ENCODE measurements at places on chromosomes 5 and 9. TPM values are rescaled to one million over a fixed set of nuclear protein-coding genes. Genes with fewer than 3 reads are reported as not detected.

The SOX30 gene
- total RNA-seq = not detected

The CDKN2B-AS1 gene
- not detected for total RNA-seq

The IFNB1 gene
- total RNA-seq = not detected

The ACO1 gene
- 31.4 TPM for total RNA-seq

The CCNI2 gene
- total RNA-seq = 0.12 TPM

The FOXI1 gene
- not detected for total RNA-seq

The IL5 gene
- not detected for total RNA-seq

The CDH10 gene
- total RNA-seq = 0.33 TPM

The ZNF883 gene
- 0.51 TPM for total RNA-seq

GRCh38 chr5:32828492-32828891 lies 117.4 kb downstream of the NPR3 start:
- H3K27me3 ChIP-seq = no peaks in the 10 kb centered on the region
- H3K27ac ChIP-seq = peak overlapping the region; percentile 67
- H3K36me3 ChIP-seq = no peaks in the 10 kb centered on the region
- no peak overlapping the region for H3K4me3 ChIP-seq

DNA sequence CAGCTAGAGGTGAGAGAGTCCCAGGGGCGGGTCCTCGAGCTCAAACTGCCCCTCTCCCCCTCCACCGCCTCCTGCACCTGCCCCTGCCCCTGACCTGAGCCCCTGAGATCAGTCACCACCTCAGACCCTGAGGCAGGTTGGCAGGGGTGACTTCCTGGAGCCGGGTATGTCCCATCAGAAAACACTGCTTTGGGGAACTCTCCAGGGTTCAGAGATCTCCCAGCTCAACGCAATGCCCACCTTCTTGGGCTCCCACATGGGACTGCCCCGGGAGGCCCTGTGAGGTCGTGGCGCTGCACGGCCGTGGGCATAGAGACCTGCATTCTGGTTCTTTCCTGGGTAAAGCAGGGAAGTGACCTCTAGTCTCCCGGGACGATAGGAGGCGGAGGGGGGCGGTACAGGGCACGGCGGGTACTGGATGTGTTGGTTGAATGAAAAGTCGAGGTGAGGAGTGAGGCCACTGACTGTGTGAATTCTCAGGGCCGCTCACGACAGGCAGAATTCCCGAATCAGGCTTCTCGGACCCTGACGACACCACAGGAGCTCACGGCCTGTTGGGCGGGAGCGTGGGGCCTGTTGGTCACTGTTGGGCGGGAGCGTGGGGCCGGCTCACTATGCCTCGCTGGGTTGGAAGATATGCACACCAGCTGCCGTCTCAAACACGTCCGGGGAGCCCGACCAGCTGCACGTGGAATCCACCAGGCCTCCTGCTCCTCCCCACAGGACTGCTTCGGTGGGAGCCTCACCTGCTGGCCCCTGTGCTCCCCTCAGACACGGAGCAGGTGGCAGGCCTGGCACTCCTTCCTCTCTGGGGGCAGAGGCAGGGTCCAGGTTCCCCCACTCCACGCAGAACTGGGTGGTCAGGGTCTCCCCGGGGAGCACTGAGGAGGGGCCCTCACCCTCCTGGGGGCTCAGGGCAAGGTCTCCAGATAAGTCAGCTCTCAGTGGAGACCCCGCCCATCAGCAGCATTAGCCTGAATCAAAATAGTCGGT lies 178.0 kb upstream of the PPP1R26 start:
- H3K36me3 ChIP-seq = no peaks in the 10 kb centered on the region
- DNase-seq = no peak
- no peaks in the 10 kb centered on the region for H3K4me1 ChIP-seq
- no peak overlapping the region for H3K4me3 ChIP-seq

DNA sequence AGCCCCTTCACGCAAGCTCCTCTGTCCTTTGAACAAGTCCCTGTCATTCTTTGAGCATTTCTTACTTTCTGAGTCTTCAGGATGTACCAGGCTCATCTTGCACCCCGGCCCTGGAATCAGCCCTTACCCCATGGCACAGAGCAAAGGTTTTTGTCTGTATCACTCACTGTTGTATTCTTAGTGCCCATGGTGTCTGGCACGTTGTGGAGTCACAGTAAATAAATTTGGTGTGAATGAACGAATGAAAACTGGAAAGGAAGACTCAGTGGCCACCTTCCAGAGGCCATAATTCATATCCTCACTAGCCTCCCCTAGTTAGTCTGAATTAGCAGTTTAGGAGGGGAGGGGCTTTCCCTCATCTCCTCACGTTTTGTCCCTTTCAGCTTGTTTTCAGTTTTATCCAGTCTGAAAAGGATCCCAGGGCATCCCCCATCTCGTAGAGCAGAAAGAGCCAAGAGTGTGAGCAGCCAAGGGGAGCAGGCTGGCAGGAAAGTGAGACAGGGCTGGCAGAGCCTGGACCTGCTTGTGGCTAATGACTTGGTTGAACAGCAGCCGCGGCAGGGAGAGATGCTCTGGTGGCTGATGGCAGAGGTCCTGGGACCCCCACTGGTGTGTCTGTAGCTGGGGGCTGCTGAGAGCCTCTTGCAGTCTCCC lies 42.7 kb downstream of the ZNF618 start:
- no peaks in the 10 kb centered on the region for H3K4me1 ChIP-seq
- H3K27ac ChIP-seq = no peak overlapping the region
- no peaks in the 10 kb centered on the region for H3K27me3 ChIP-seq
- no peak overlapping the region for H3K4me3 ChIP-seq
- no peak for DNase-seq

DNA sequence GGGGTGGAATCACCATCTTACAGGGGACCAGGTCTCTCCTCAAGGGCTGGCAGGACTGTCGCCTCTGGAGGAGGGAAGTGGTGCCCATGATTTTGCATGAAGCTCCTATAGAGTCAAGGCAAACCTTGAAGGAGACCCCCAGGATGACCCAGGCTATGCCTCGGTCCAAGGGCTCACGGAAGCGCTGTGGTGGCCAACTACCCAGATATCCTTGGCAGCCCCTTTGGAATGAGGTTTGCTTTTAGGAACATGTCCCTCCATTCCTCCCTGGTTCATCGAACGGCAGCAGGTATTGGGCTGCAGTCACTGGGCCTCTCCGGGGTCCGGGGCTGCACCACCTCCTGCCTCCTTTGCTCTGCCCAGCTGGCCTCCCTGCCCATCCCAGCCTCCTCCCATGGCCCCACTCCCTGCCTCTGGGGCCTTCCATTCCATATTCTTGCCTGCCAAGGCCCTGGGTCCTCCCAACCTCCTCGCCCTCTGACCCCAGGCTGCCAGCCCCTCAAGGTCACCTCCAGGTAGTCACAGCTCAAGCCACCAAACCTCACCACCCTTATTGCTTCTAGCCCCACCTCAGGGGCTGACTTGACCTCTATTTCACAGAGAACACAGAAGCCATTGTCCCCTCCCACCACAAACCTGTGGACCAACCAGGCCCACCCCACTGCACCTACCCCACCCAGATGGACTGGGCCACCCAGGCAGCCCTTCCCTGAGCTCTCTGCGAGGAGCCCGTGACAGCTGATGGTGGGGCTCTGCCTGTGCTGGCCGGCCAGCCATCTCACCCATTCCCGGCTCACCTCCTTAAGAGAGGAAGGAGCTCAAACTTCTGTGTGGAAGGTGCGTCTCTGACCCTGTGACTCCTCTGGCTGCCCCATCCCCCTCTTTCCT lies 3.6 kb upstream of the IL3 start:
- no peak for DNase-seq
- H3K4me3 ChIP-seq = no peak overlapping the region
- peaks cover 13% of the 10 kb centered on the region for H3K27me3 ChIP-seq
- H3K4me1 ChIP-seq = no peaks in the 10 kb centered on the region
- H3K27ac ChIP-seq = no peak overlapping the region

- H3K27ac ChIP-seq = no peak overlapping the region
- H3K36me3 ChIP-seq = no peaks in the 10 kb centered on the region
- H3K4me1 ChIP-seq = no peaks in the 10 kb centered on the region
- no peak for DNase-seq
- H3K27me3 ChIP-seq = no peaks in the 10 kb centered on the region
These were observed 109.5 kb downstream of the SNCAIP start for GRCh38 chr5:122421374-122422079.

GRCh38 chr5:89697581-89697980 lies 712.0 kb downstream of the CETN3 start:
- DNase-seq = no peak
- no peaks in the 10 kb centered on the region for H3K36me3 ChIP-seq
- no peak overlapping the region for H3K4me3 ChIP-seq
- H3K27ac ChIP-seq = no peak overlapping the region

DNA sequence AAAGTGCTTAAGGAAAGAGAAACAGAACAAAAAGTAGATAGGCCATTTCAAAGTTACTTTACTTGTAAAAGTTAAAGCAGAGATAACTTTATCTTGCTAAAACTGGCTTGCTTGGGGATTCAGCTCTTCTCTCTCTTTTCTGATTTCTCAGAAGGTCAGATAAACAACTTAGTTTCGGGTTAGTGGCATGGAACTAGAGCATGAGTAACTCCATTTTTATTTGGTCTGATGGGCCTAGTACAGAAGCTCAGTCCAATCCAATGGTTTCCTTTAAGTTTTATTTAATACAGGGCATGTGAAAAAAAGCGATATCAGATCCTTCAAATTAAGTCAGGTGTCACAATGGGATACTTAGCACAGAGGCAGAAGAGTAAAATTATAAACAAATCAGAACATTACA lies 18.8 kb upstream of the GPBP1 start:
- no peak for DNase-seq
- no peaks in the 10 kb centered on the region for H3K4me1 ChIP-seq
- H3K27ac ChIP-seq = no peak overlapping the region
- no peak overlapping the region for H3K4me3 ChIP-seq
- H3K36me3 ChIP-seq = no peaks in the 10 kb centered on the region
- no peaks in the 10 kb centered on the region for H3K27me3 ChIP-seq

- H3K27me3 ChIP-seq = no peaks in the 10 kb centered on the region
- peak; percentile 78 for DNase-seq
- peaks cover 28% of the 10 kb centered on the region for H3K36me3 ChIP-seq
- H3K27ac ChIP-seq = peak overlapping the region; percentile 89
- H3K4me3 ChIP-seq = peak overlapping the region; percentile 96
- peaks cover 74% of the 10 kb centered on the region for H3K4me1 ChIP-seq
These were observed 8.0 kb downstream of the B4GALT1 start for GRCh38 chr9:33158843-33159776.

GRCh38 chr5:148615644-148616275 lies 38.6 kb downstream of the HTR4 start:
- H3K27ac ChIP-seq = no peak overlapping the region
- DNase-seq = peak; percentile 26
- no peaks in the 10 kb centered on the region for H3K36me3 ChIP-seq
- no peak overlapping the region for H3K4me3 ChIP-seq
- no peaks in the 10 kb centered on the region for H3K27me3 ChIP-seq

- no peak overlapping the region for H3K4me3 ChIP-seq
- H3K27ac ChIP-seq = no peak overlapping the region
- peaks cover 45% of the 10 kb centered on the region for H3K4me1 ChIP-seq
- peak; percentile 77 for DNase-seq
- no peaks in the 10 kb centered on the region for H3K27me3 ChIP-seq
These were observed 19.1 kb downstream of the TNFSF8 start for GRCh38 chr9:114911167-114911821.

DNA sequence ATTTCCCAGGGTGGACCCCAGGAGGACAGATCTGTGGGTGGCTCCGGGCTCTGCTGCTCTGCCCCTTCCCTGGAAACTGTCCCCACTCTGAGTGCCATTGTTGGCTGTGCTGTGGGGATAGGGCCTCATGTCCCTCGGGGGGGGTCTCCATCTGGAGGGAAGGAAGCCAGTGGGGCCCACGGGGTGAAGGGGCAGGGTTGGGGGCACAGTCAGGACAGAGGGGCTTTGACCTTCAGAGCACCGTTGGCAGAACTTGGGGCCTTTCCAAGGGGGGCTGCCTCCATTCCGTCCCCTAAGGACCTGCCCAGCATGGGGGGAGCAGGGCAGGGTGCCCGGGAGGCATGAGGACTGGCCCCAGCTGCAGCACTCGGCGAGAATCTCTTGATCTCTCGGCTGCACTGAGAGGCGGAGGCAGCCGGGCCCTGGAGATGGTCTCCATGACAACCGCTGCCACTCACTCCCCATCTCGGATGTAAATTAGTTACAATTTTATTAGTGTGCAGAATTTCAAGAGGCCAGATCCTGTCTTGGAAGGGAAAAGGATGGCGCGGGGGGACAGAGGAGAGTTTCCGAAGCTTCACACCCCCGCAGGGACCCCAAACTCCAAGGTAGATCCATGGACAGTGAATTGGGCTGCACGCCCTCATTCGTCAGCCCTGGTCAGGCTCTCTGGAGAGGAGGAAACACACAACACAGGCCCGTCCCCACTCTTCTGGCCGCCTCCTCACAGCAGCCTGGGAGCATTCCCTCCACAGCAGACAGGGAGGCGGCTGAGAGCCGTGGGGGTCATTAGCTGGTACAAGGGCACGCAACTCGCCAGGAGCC lies 216.2 kb upstream of the IER5L start:
- H3K27ac ChIP-seq = no peak overlapping the region
- no peak overlapping the region for H3K4me3 ChIP-seq
- H3K27me3 ChIP-seq = no peaks in the 10 kb centered on the region
- H3K36me3 ChIP-seq = no peaks in the 10 kb centered on the region
- no peak for DNase-seq

- peaks cover 13% of the 10 kb centered on the region for H3K36me3 ChIP-seq
- H3K4me1 ChIP-seq = peaks cover 14% of the 10 kb centered on the region
- H3K27ac ChIP-seq = no peak overlapping the region
- no peak overlapping the region for H3K4me3 ChIP-seq
- H3K27me3 ChIP-seq = no peaks in the 10 kb centered on the region
These were observed 1.4 kb downstream of the CEP120 start for GRCh38 chr5:123421773-123422172.

DNA sequence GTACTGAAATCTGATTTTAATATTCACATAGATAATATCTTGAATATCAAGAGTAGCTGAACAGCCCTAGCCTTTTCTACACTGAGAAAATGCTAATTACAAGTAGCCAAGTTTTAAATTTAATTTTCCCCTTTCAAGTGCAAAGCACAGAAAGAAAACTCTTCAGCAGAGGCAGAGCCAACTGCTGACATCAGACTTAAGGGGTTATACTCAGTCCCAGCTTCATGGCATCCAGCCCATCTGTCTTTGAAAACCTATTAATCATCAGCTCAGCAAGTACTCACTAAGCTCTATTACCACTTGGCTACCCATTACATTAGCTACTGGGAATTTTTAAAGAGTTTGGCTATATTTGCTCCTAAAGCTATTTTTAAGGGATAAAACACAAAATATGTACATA lies 220.5 kb downstream of the SLC12A2 start:
- peak; percentile 57 for DNase-seq
- H3K4me3 ChIP-seq = no peak overlapping the region
- H3K36me3 ChIP-seq = peaks cover 75% of the 10 kb centered on the region
- H3K4me1 ChIP-seq = no peaks in the 10 kb centered on the region
- H3K27ac ChIP-seq = no peak overlapping the region

GRCh38 chr9:98021306-98022040 lies 35.1 kb upstream of the NANS start:
- H3K4me1 ChIP-seq = no peaks in the 10 kb centered on the region
- peak overlapping the region; percentile 17 for H3K27ac ChIP-seq
- no peaks in the 10 kb centered on the region for H3K27me3 ChIP-seq
- peaks cover 72% of the 10 kb centered on the region for H3K36me3 ChIP-seq

- no peaks in the 10 kb centered on the region for H3K36me3 ChIP-seq
- H3K4me1 ChIP-seq = no peaks in the 10 kb centered on the region
- no peak overlapping the region for H3K4me3 ChIP-seq
- DNase-seq = no peak
- peaks cover 43% of the 10 kb centered on the region for H3K27me3 ChIP-seq
- no peak overlapping the region for H3K27ac ChIP-seq
These were observed 72.3 kb downstream of the PAX5 start for GRCh38 chr9:36961561-36962325.

- H3K27me3 ChIP-seq = no peaks in the 10 kb centered on the region
- no peaks in the 10 kb centered on the region for H3K4me1 ChIP-seq
- H3K4me3 ChIP-seq = no peak overlapping the region
- peak; percentile 10 for DNase-seq
These were observed 513.6 kb downstream of the RASEF start for GRCh38 chr9:82549174-82549821.

- no peak overlapping the region for H3K4me3 ChIP-seq
- no peak for DNase-seq
- H3K27me3 ChIP-seq = peaks cover 58% of the 10 kb centered on the region
- H3K36me3 ChIP-seq = no peaks in the 10 kb centered on the region
- H3K4me1 ChIP-seq = no peaks in the 10 kb centered on the region
These were observed 426.7 kb upstream of the ITGA1 start for GRCh38 chr5:52360985-52361384.
